ENCODE measurements at places on chromosomes 4 and X.

- DNase-seq, result no peak
Measured at GRCh38 chr4:145216535-145216934, 36.1 kb upstream of the OTUD4 start.

DNA sequence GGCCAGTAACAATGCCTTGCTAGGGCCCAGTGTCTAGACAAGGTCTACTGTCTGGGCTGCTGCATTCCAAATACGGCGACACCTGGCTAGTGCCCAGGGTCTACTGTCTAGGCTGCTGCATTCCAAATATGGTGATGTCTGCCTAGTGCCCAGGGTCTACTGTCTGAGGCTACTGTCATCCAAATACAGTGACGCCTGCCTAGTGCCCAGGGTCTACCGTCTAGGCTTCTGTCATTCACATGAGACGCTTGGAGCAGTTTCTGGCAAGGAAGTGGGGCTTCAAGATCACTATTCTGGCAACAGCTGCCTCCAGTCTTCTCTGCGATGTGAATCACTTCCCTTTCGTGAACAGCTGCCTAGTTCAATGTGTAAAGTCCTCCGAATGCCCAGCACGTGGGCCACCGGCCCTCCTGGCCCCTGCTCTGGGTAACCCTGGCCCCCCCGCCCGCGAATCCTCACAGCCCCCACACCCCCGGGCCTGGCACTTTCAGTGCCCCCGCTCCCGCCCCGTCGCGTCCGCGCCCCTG is 12.7 kb downstream of the ACOX3 start:
- peak; percentile 67 for DNase-seq

DNA sequence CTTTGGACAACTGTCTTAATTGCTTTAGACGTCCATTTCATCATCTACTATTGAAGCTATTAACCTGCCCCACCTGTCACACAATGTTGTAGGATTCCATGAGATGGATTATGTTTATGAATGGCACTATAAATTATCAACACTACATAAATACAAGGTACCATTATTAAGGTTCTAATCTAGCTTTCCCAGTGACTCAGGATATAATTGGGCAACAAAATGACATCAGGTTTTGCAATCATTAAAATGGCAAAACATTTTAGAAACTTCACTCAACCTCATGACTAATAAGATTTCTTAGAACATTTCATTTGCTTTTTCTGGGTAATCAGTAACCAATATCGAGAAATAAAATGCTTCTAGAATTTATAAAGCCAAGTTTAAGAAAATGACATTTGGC is 9.2 kb downstream of the HOPX start:
- DNase-seq, result no peak

DNA sequence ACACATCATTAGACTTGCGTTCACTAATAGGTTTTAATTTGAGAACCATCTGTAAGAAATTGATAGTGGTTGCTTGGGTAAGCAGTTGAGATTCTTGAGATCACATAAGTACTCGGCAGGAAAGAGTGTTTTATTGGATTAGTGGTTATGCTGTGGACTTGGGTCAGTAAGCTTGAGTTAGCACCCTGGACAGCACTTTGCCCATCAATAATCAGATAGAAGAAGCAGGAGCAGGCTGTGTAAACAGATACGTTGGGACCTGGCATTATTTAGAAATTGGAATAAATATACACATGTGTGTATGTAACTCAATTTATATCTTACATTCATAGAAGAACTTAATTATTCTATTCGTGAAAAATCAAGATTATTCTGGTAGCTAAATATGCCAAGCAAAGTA is 357.5 kb upstream of the SMIM31 start:
- DNase-seq, result no peak

DNA sequence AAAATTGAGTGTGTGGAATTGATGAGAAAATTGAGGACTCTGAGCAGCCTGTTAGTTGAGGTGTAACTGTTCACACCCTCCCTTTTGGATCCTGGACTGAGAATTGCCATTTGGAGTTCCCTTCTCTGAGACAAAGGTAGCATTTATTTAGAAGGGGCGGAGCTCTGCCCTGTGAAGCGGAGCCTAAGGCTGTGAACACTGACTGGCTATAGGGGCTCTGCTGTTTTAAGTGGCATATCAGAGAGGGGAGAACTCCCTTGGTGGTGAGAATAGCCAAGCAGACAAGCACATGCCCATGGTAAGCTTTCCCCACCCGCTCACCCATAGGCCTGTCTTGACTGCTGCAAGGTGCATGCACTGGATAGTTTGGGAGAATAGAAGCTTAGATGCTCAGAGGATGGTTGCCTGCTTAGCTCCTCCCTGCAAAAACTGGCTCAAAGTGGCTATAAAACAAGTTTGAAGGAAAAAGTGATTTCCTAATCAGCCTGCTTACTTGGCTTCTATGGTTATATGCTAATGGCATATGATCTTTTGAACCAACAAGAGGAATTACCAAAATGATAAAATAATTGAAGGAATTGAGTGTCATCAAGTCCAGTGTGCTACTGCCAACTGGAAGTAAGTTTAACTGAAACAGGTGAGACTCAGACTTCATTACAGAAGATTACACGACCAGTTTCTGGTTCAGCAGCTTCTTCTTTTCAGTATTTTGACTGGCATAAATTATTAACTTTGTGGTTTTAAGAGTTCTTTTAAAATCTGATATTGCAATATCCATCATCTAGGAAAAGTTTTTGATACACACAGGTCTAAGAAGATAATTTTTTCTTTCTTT is 108.4 kb downstream of the AFF1 start:
- DNase-seq, result no peak

DNA sequence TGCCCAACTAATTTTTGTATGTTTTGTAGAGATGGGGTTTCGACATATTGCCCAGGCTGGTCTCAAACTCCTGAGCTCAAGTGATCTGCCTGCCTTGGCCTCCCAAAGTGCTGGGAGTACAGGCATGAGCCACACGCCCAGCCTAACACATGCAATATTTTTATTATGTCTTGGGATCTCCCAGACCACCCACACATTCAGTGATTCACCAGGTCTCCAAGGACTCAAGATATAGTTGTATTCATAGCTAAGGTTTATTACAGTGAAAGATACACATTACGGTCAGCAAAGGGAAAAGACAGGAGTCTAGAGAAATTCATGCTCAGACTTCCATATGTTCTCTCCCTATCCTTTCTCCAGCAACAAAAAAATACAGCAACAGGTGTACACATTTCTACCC is 25.5 kb upstream of the FAM120C start:
- no peak for DNase-seq

- DNase-seq, result no peak
Measured at GRCh38 chr4:123386609-123387008, 10.0 kb upstream of the SPRY1 start.

DNA sequence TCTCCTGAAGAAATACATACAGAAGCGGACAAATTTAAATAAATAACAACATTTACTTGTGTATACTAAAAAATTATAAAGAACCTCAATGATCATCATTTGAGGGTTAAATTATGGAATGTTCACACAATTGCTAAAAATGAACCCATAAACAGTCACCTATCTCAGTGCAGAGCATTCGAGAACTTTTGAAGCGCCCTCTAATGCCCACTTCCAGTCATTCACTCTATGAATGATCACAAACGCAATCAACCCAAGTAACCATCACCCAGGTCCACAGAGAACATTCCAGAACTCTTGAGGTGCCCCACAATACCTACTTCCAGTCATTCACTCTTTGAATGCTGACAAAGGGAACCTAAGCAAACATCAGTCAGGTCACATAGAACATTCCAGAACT is 103.5 kb upstream of the PLAC1 start:
- DNase-seq, result no peak

DNA sequence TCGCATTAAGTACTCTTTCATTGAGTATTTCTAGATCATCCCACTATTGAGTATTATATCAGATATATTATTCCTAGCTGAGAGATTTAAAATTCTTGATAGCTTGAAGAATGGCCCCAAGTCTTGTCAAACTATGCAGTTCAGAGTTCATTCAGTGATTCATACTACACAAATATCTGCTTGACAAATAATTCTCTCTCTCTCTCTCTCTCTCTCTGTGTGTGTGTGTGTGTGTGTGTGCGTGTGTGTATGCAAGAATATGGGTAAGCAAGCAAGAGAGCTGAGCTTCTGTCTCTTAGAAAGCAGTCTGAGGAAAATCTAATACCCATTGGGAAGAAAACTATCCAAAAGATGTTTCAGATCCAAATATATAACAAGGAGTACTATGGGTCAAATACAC is 142.0 kb downstream of the SLC10A7 start:
- no peak for DNase-seq

GRCh38 chrX:69503782-69504625 is at the start of gene NALF2:
Gene NALF2 (plus strand): TSS chrX:69504326. CDS start chrX:69505283, 957 bp downstream.
- DNase-seq, result peak; percentile 54

DNA sequence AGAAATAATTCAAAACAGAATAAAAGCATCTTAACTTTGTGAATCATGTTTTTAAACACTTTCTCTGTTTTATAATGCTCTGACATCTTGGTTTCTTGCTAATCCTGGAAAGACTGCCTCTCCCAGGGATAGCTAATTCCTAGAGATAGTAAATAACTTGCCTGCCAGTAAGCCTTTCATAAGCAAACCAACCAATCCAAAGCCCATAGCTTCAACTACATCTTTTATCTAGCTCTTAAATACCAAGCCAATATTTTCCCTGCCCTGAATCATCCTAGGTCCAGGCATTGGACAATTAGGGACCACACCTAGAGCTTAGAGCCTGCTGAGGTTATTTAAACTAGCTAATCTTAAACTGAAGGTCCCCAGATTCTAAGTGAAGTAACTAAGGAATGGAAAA is 223.7 kb upstream of the DIPK2B start:
- DNase-seq, result no peak

DNA sequence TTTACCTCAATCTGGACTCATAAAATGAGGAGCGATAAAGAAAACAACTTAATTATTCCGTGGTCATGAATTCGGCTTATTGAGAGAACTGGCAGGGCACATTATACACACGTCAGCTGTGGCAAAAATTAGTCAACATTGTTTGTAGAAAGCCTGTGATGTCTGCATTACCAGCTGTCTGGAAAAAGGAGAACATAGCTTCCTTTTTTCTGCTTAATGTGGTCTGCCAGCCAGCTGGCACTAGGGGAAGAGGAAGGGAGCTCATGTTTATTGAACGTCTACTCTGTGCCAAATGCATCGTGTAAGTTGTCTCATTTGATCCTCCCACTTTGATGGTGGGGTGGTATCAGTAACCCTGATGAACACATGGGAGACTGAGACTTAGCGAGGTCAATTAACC is 367.6 kb downstream of the ARHGAP24 start:
- no peak for DNase-seq

GRCh38 chr4:26375551-26375950 is 54.7 kb downstream of the RBPJ start:
- DNase-seq, result no peak

DNA sequence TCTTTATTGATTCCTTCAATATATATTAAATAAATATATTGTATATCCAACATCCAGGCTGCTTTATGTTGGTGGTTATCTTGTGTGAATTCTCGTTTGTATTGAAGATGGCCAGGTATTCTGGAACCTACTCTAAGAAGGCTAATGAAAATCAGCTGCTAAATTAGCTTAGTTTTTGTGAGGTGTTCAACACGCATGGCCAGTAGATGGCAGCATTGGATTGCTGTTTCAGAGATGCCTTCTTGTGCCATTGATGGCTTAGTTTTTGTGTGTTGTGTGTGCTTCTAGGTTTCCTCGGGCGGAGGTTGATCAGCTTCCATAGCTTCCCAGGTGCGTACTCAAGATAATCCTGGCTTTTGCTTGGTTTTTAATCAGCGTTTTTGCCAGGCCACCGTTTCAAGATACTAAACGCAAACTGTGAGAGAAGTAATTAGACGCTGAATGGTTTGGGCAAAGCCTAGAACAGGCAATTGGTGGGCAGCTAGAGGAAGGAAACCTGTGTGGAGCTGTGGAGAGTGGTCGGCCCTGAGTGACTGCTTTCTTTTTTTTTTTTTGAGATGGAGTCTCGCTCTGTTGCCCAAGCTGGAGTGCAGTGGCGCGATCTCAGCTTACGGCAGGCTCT is 15.1 kb downstream of the NOCT start:
- DNase-seq, result peak; percentile 63

- DNase-seq, result no peak
Measured at GRCh38 chrX:75158054-75158453, 2.0 kb upstream of the ABCB7 start.

GRCh38 chrX:103066606-103067005 is 2.6 kb upstream of the BEX1 start:
- DNase-seq, result no peak

GRCh38 chr4:92969650-92970379 is 666.0 kb downstream of the GRID2 start:
- DNase-seq, result no peak

Measured in breast epithelium (tissue), 4 donors.